ENCODE measurements at places on chromosomes 6 and 20.
A peak's percentile ranks its signal among the peaks of the same experiment; 100 is the strongest.

- no peak for DNase-seq
- H3K4me1 ChIP-seq = peaks cover 7% of the 10 kb centered on the region
- no peak overlapping the region for H3K27ac ChIP-seq
- no peak overlapping the region for H3K4me3 ChIP-seq
- peaks cover 67% of the 10 kb centered on the region for H3K36me3 ChIP-seq
Observed at GRCh38 chr20:17617212-17617867, 47.5 kb downstream of the DSTN start.

- no peak for DNase-seq
- no peak overlapping the region for H3K27ac ChIP-seq
- H3K4me1 ChIP-seq = no peaks in the 10 kb centered on the region
- no peaks in the 10 kb centered on the region for H3K27me3 ChIP-seq
- no peaks in the 10 kb centered on the region for H3K36me3 ChIP-seq
Observed at GRCh38 chr6:38016824-38017223, 197.3 kb downstream of the ZFAND3 start.

DNA sequence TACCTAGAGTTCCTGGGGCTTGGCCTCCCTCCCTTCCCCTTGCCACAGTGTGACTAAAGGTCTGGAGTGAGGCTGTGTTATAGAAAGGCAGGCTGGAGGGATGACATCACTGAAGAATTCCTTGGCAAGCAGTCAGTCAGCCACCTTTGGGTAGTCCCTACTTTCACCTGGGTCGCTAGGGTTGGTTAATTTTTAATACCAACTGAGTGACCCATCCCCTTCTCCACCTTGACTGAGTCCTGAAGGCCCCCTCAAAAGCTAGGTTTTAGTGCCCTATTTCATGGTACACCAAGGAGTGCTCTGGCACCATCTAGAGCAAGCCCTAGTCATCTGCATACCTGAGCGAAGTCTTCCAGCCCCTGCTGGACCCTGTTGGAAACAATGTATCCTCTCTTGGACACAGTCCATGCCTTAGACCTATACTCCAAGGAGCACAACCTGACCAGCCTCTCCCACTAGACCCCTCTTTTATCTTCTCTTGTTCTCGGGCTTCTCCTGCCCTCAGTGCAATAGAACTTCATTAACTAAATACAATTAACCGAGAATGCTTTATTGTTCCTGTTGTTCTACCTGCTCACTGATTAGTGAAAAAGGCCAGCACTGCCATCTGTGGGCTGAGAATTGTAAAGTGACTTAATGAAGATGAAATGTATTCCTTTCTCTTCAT is 44.6 kb downstream of the RIN2 start:
- DNase-seq = no peak
- no peaks in the 10 kb centered on the region for H3K27me3 ChIP-seq
- H3K27ac ChIP-seq = no peak overlapping the region
- H3K4me3 ChIP-seq = no peak overlapping the region
- H3K36me3 ChIP-seq = peaks cover 2% of the 10 kb centered on the region

DNA sequence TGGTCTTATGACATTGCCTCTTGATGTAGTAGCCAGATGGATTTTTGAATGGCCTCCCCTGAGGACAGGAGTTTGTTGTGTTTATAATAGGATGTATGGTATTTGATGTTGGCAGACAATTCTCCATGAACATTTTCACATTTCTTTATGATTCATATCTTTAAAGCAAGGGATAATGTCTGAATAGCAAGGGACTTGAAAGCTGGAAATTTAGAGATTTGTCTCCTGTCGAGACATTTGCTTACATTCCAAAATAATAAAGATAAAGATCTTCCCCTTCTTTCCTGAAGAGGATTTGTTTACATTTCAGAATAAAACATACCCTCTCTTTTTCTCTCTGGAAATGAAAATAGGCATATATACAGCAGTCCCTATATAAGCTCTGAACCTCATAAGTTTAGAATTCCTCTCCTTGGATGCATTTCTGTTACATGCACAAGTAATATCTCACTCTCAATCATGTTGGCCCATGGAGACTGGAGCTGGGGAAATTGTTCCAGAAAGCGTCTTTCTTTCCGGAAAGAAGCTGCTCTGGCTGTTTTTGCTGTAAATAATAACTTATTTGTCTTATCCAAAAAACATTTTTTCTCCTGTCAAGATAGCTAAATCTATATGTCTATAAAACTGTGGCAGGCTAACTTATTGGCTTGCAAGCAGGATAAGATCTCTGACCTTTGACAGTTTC is 42.5 kb upstream of the ASCC3 start:
- no peak overlapping the region for H3K4me3 ChIP-seq
- H3K4me1 ChIP-seq = no peaks in the 10 kb centered on the region
- DNase-seq = no peak

DNA sequence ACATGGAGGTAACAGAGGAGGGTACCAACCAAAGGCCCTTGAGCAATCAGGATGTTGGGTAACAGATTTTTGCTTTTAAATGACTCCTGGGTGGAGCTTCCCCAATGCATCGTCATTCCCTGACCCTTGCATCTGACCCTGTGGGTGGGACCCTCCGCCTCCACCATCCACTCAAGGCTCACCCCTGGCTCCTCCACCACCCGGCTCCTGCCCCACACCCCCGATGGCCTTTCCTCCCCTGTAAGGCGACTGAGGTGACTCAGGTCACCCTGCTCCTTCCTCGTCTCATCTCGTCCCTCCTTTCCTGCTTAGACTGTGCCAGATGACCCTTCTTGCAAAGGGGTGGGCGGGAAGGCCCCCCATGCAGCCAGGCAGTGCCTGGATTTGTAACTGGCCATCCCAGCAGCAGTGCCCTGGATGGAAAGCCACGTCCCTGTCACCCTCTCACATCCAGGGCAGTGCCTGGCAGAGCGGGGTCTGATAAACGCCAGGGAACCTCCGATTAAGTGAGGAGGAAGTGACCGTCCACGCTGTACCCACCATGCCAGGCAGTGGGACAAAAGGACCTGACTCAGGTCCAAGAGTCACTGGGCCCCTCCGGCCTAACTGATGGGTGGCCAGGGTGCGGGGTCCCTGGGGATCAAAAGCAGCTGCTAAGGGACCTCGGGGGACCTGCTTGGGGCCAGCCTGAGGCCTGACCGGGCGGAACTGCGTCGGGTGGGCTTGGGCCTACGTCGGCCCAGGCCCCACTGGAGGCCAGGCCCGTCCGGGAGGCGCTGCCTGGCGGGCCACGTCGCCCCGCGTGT is 624 bp upstream of the NPEPL1 start:
- H3K27ac ChIP-seq = peak overlapping the region; percentile 38
- no peak overlapping the region for H3K4me3 ChIP-seq
- H3K27me3 ChIP-seq = no peaks in the 10 kb centered on the region
- no peak for DNase-seq
- H3K4me1 ChIP-seq = peaks cover 8% of the 10 kb centered on the region
- peaks cover 3% of the 10 kb centered on the region for H3K36me3 ChIP-seq

GRCh38 chr6:7473805-7474719 is 67.4 kb upstream of the DSP start:
- no peak overlapping the region for H3K27ac ChIP-seq
- no peaks in the 10 kb centered on the region for H3K36me3 ChIP-seq
- no peaks in the 10 kb centered on the region for H3K27me3 ChIP-seq
- H3K4me1 ChIP-seq = no peaks in the 10 kb centered on the region

- no peaks in the 10 kb centered on the region for H3K27me3 ChIP-seq
- DNase-seq = no peak
- H3K36me3 ChIP-seq = no peaks in the 10 kb centered on the region
Observed at GRCh38 chr6:9103876-9104521, 668.7 kb upstream of the SLC35B3 start.

- H3K36me3 ChIP-seq = no peaks in the 10 kb centered on the region
- no peak overlapping the region for H3K4me3 ChIP-seq
- H3K4me1 ChIP-seq = no peaks in the 10 kb centered on the region
- H3K27ac ChIP-seq = no peak overlapping the region
- no peaks in the 10 kb centered on the region for H3K27me3 ChIP-seq
- DNase-seq = no peak
Observed at GRCh38 chr6:83824388-83824801, 28.8 kb upstream of the RIPPLY2 start.

- H3K27ac ChIP-seq = no peak overlapping the region
- peaks cover 8% of the 10 kb centered on the region for H3K4me1 ChIP-seq
- peak; percentile 63 for DNase-seq
- H3K27me3 ChIP-seq = no peaks in the 10 kb centered on the region
- no peaks in the 10 kb centered on the region for H3K36me3 ChIP-seq
- no peak overlapping the region for H3K4me3 ChIP-seq
Observed at GRCh38 chr6:45619211-45619760, 241.6 kb upstream of the SUPT3H start.

GRCh38 chr6:166162599-166163342 is 4.9 kb downstream of the TBXT start:
- peaks cover 6% of the 10 kb centered on the region for H3K27me3 ChIP-seq
- no peak overlapping the region for H3K4me3 ChIP-seq
- no peak for DNase-seq
- H3K27ac ChIP-seq = no peak overlapping the region

DNA sequence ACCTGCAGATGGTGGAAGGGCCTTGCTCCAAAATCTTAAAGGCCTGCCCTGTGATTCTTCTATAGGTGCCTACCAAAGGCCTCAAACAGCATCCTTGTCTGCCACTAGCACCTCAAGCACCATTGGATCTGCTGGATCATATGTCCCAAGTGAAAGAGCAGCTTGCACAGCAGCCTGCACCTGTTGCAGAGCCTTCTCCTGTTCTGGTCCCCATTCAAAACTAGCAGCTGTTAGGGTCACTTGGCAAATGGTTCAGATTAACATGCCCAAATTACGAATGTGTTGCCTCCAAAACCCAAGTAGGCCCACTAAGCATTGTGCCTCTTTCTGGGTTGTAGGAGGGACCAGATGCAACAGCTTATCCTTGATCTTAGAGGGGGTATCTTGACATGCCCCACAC is 99.6 kb upstream of the F13A1 start:
- no peaks in the 10 kb centered on the region for H3K27me3 ChIP-seq
- H3K4me3 ChIP-seq = no peak overlapping the region
- no peak overlapping the region for H3K27ac ChIP-seq
- H3K4me1 ChIP-seq = no peaks in the 10 kb centered on the region
- H3K36me3 ChIP-seq = no peaks in the 10 kb centered on the region

GRCh38 chr20:59580991-59581401 is 23.3 kb upstream of the PHACTR3 start:
- H3K27ac ChIP-seq = no peak overlapping the region
- H3K4me3 ChIP-seq = no peak overlapping the region
- H3K36me3 ChIP-seq = no peaks in the 10 kb centered on the region
- H3K27me3 ChIP-seq = no peaks in the 10 kb centered on the region

DNA sequence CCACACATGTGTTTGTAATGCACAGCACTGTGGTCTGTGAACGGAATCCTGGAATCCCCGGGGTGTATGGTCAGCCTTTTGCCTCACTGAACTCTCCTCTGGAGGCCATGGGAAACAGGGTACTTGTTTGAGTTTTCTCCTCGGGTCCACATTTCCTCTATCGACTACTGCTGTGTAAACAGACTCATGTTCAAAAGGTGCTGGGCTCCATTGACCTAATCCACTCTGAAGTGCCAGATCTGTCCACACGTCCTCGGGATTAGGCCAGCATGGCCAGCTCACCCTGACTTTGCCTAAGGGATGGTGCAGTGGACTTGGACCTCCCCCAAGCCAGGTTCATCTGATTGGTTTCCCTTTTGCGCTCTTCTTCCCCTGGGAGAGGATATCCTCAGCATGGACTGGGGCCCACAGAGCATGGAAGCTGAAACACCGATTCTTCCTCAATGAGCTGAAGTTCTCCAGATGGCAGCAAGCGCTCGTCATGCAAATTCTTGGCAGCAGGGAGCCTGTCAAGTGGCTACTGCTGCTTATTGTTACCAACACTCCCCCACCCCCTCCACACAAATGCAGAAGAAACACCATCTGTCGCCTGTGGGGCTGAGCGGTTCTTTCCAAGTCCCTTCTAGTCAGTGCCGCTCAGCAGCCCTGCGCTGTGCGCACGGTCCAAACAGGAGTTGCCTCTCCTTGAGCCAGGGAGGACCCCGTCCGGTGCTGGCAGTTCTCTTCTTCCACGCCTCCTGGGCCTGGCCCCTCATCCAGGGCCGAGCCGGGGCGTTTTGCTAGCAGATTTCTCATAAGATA is 292.6 kb upstream of the MARCKS start:
- no peaks in the 10 kb centered on the region for H3K27me3 ChIP-seq
- peak overlapping the region; percentile 93 for H3K27ac ChIP-seq
- H3K36me3 ChIP-seq = no peaks in the 10 kb centered on the region

DNA sequence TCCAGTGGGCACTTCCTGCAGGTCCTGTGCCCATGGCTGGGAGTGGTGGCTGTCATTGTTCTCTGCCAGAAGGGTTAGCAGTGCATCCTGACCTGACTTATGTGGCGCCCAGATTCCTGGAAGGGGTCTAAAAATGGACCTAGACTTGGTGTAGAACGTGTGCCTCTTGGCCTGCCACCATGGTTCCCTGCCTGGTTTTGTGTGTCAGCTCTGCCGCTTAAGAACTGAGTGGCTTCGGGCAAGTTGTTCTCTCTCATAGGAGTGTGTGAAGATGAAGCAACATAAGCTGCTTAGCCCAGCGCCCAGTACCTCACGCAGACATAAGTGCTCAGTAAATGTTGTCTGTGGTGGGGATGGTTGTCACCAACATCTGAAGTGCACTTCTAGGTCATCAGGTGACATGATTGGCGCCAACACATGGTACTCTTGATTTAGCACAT is 52.1 kb downstream of the PTPN1 start:
- no peak for DNase-seq
- peak overlapping the region; percentile 81 for H3K27ac ChIP-seq
- H3K4me3 ChIP-seq = no peak overlapping the region
- peaks cover 9% of the 10 kb centered on the region for H3K36me3 ChIP-seq
- peaks cover 23% of the 10 kb centered on the region for H3K4me1 ChIP-seq
- no peaks in the 10 kb centered on the region for H3K27me3 ChIP-seq

DNA sequence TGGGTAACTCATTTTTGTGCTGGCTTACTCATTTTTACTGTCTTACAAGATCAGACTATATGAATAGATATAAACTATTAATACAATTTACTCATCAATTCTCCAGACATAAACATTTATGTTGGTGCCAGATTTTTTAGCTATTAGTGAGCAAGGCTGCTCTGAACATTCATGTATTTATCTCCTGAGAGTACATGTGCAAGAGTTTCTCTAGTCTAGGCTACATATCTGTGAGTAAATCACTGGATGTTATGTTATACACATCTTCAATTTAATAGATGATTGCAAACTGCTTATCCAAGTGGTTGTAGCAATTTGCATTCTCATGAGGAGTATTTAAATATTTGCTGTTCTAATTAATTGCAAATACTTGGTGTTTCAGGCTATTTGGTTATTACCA is 687.1 kb downstream of the PTPRT start:
- H3K36me3 ChIP-seq = no peaks in the 10 kb centered on the region
- H3K4me3 ChIP-seq = no peak overlapping the region
- no peaks in the 10 kb centered on the region for H3K4me1 ChIP-seq

GRCh38 chr6:37850260-37850659 is 30.7 kb downstream of the ZFAND3 start:
- no peak for DNase-seq
- no peaks in the 10 kb centered on the region for H3K36me3 ChIP-seq
- H3K27me3 ChIP-seq = no peaks in the 10 kb centered on the region
- no peak overlapping the region for H3K4me3 ChIP-seq
- no peak overlapping the region for H3K27ac ChIP-seq
- H3K4me1 ChIP-seq = no peaks in the 10 kb centered on the region

- no peaks in the 10 kb centered on the region for H3K36me3 ChIP-seq
- H3K27ac ChIP-seq = no peak overlapping the region
- H3K27me3 ChIP-seq = no peaks in the 10 kb centered on the region
Observed at GRCh38 chr20:48031122-48031521, 245.8 kb upstream of the SULF2 start.
